GM12878 (cell line): ENCODE measurements at places on chromosomes 4 and X.

- DNase-seq, result no peak
Measured at GRCh38 chrX:149643496-149643895, 11.9 kb upstream of the TMEM185A start.

DNA sequence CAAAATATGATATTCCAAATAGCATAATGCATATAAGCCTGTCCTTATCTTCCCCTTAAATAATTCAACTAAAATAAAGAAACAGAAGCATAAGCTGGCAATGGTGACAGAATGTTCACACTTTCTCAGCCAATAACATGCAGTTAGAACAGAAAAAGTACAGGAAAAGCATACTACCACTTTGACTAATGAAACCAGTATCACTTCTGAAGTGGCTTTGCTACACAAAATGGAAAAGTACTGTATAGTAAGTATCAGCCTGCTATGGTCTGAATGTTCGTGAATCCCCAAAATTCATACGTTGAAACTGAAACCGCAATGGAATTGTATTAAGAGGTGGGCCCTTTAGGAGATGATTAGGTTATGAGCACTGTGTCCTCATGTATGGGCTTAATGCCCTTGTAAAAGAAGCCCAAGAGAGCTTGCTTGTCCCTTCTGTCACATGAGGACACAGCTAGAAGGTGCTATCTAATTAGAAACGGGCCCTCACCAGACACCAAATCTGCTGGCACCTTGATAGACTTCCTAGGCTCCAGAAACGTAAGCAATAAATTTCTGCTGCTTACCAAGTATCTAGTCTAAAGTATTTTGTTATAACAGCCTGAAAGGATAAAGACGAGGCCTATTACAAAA is 102.6 kb downstream of the PRDM5 start:
- no peak for DNase-seq

- DNase-seq, result no peak
Measured at GRCh38 chr4:86483173-86483490, 111.0 kb upstream of the PTPN13 start.

- DNase-seq, result no peak
Measured at GRCh38 chr4:2059046-2059725, at the start of gene NAT8L. Gene NAT8L (plus strand): TSS chr4:2059327. CDS start chr4:2059512, 185 bp downstream.

DNA sequence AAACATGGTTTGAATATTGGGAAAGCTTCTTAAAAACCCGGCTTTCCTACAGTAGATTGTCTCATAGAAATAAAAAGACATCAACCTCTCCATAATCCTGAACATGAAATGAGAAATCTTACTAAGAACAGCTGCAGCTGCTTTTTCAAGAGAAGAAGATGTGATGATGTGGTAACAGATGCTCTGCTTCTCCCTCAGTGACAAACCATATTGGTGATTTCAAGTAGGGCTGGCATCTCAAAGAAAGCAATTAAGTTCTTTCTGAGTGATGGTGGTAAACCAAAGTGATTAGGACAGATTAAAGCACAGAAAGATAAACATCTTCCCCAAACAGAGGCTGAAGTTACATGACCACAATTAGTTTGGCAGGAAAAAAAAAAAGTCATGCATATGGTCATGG is 1477.7 kb downstream of the RAPGEF2 start:
- no peak for DNase-seq

DNA sequence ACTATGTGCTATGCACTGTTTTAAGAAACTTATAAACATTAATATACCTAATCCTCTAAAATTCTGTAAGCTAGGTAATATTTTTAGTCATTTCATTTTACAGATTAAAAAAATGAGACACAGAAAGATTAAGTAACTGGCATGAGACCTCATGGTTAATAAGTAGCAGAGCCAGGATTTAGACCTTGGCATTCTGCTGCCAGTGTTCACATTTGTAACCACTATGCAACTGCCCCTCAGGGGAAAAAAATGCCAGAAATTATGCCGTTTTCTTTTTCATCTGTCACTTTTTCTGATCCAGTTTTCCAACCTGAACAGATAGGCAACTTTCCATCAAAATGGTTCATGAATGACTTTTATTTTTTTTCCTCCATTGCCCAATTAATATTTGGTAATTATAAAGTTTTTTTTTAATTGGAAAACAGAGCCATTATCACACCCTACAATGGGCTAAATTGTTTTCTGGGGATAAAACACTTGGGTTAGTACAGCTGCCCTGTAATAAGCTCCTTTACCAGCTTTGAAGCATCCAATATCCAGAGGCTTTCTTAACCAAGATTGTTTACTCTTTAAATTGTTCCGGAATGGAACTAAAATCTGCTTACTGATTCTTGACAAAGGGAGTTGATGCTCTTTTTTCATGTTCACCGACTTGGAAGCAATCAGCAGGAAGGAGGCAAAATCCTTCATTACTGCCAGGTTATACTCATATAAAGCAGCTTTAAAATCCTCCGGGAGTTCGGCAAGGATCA is 56.4 kb upstream of the DDX60 start:
- no peak for DNase-seq

- DNase-seq, result no peak
Measured at GRCh38 chr4:105909787-105910281, 14.6 kb downstream of the NPNT start.

DNA sequence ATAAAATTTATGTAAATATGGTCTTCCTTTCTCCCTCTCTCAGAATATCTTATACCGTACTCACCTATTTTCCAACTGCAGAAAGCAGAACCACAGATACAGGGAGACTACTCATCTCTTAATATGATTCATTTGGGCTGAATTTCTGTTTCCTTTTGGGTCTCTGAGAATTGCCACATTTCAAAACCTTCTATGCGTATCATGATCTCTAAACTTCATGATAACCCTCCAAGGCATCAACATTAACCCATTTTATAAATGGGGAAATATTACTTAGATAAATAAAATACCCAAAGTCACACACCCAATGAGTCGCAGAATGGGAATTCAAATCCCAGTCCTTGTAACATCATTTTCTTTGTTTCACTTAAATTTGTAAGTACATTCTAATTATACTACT is 16.6 kb upstream of the PRDM8 start:
- DNase-seq, result no peak

- no peak for DNase-seq
Measured at GRCh38 chr4:40395908-40396793, 61.0 kb downstream of the CHRNA9 start.

DNA sequence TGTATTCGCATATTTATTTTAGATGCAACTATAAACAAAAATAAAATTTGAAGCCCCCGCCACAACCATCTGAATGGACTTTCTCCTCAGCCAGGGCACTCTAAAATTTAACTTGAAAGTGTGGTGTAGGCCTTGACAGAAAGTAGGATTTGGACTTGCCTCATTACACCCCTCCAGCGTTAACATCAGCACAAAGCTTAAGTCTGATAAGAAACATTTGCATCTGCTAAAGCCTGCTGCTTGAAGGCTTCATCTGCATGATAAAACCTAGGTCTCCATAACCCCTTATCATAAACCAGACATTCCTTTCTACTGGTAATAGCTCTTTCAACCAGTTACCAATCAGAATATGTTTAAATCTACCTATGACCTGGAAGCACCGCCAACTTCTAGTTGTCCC is 1046.5 kb downstream of the FAT4 start:
- DNase-seq, result no peak

GRCh38 chrX:119475389-119476101 is 7.3 kb downstream of the SLC25A5 start:
- DNase-seq, result no peak

GRCh38 chrX:21632027-21632426 is 26.1 kb downstream of the KLHL34 start:
- DNase-seq, result no peak

- no peak for DNase-seq
Measured at GRCh38 chr4:129883996-129884395, 788.0 kb downstream of the C4orf33 start.

DNA sequence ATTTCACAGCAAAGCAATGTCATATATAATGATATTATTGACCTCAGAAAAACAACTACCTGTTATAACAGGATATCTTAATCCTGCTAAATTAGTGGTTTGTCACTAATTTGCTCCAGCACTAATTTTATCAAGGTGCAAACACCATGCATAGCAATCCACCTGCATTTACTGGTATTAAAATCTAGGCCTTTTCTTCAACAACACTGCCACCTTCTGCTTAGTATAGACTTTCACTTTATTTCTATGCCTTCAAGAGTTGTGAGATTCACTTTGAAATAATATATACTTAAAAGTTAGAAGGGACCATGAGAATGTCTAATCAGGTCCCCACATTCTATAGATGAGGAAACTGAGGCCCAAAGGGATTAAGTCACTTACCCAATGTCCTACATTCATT is 82.1 kb upstream of the IQCM start:
- DNase-seq, result no peak

DNA sequence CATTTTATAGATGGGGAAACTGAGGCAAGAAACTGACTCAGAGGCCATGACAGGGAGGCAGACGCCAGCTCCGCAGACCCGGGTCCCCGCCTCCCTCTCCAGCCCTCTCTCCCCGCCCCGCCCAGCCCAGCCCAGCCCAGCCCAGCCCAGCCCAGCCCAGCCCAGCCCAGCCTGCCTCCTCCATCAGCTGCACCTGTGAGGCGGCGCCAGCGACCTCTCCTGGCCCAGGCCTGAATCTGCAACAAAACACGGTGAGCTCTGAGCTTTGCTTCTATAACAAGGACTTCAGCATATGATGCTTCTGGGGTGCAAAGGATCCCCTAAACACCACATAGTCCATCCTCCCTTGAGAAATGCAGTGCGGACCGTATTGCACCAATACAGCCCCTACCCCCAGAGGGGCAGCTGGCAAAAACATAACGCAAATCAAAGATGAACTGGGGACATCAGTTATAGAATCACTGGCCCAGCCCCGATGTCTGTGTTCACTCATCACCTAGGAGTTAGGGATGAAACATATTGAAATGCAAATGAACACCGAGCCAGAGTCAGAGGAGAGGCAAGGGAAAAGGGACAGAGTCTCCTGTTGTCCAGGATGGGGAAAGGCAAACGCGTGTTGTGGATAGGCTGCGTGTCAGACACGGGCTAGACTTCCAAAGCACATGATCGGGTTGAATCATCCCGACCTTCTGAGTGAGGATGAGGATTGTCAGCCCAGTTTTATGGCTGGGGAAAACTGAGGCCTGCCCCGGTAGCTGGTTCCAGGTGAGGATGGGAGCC is 216.1 kb upstream of the PSAPL1 start:
- DNase-seq, result no peak

GRCh38 chr4:185470501-185471195 is 885 bp downstream of the CCDC110 start:
- no peak for DNase-seq

- DNase-seq, result no peak
Measured at GRCh38 chrX:130395341-130395740, 6.4 kb upstream of the RBMX2 start.

GRCh38 chr4:53935780-53936179 is 128.6 kb downstream of the CHIC2 start:
- DNase-seq, result no peak

GRCh38 chrX:46758956-46759644 is at the start of gene SLC9A7:
Gene SLC9A7 (minus strand): TSS chrX:46759118. CDS start chrX:46759029, 89 bp downstream.
- peak; percentile 33 for DNase-seq

DNA sequence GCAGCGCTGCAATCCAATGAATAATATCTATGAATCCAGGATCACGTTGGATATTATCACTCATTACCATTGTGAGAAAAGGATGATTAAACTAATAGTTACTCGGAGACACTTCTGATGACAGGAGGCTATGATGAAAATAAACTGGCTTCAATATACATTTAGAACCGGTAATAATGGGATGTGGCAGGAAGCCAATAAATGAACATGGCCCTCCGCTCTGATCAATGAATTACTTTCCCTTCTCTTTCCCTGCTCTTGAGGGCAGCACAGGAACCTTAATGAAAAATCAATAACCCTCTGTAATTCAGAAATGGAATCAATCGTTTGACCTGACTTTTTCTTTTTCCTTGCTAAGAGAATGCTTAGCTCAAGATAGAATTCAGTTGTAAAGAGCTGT is 103.9 kb upstream of the PAQR3 start:
- DNase-seq, result no peak

DNA sequence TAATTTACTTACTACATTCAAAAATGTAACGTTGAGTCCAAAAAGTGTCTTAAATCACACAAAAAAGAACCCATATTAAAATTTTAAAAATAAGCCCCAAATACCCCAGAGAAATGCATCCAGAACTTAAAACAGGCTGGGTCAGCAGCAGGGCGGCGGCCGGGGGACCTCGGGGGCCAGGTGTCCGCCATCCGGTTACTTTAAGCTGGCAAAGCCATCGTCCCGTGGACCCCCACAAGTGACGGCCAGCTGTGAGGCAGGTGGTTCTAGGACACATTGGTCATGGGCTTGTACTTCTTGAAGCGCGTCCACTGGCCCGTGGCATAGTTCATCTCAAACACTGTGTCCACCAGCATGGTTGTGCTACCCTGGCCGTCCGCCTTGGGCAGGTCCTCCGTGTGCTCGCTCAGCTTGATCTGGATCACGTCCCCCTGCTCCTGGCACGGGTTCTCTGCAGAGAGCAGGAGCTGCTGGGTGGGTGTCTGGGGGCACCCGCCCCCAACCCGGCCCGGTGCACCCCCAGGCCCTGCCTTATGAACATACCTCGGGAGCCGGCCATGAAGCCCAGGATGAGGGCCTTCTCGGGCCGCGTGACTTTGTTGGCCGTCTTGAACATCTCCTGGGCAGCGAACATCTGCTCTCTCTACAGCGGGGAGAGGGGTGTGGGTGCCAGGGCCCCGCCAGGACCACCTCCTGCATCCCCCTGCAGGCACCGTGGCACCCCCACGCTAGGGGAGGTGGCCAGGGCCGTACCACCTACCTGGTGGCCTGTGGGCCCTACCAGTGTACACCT is 25.5 kb downstream of the NELFA start:
- DNase-seq, result no peak

- no peak for DNase-seq
Measured at GRCh38 chr4:82090717-82091116, 283.1 kb downstream of the HNRNPD start.

DNA sequence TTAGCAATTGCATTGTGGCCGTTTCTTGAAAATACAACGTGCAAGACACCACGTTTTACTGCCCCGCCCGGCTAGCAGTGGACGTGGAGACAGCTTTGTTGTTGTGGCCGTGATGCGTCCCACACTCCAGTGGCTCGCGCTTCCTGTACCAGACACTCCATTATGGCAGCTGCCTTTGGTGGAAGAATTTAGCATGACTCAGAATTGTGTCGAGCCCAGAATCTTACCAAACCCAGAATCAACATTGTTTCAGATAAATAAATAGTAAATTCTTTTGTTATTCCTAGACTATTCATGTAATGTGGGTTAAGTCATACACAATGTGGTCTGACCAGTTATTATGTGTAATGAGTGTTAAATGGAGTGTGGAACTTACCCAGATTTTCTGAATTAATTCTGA is 25.3 kb upstream of the S100P start:
- DNase-seq, result no peak
